ENCODE measurements at places on chromosomes 1 and 21.

DNA sequence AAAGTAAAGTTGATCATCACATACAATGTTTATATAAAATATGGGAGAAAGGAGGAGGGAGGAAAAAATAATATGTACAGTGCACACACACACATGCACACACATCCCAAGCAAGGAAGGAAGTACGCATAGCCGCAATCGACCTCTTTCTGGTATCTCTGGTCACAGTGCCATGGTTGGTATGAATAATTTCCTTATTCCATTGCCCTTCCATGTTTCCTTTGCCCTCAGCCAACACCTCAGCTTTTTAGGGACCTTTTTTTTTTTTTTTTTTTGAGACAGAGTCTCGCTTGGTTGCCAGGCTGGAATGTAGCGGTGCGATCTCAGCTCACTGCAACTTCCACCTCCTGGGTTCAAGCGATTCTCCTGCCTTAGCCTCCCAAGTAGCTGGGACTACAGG lies 20.6 kb downstream of the CITED4 start:
- DNase-seq, result no peak

DNA sequence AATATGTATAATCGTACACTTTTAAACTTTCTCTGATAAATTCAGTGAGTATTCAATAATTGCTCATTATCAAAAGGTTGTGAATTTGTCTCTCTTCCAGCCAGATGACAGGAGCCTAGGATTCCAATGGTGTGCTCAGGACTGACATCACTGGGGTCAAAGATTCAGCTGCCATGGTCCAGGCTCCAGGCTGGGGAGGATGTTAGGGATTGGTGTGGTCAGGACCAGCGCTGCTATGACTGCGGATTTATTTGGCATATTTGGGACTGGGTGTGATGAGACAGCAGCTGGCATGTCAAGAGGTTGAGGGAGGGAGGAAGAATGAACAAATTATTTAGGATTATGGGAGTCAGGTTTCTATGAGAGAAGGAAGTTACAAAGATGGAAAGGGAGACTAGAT lies 48.2 kb upstream of the ABCA4 start:
- DNase-seq, result no peak

- no peak for DNase-seq
Observed at GRCh38 chr1:112927462-112927990, 28.5 kb downstream of the SLC16A1 start.

DNA sequence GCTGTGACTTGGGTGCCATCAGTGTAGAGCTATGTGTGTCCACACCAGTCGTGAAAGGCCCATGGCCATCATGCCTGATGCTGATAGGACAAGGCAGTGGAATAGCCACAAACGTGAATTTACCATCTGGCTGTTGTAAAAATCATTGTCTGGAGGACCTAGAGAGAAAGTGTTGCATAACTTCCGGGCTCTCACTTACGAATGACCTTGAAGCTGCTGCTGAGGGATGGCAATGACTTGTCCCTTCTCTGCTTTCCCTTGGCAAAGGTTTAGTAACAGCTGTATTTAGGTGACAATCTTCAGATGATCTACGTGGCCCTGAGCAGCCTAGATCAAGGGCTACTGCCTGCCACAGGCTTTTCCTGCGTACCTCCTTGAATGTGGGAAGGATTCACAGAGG lies 5.8 kb downstream of the ATP1B1 start:
- DNase-seq, result no peak
